Amniotic stem cell (primary cell): ENCODE measurements at places on chromosomes 4 and X.

DNA sequence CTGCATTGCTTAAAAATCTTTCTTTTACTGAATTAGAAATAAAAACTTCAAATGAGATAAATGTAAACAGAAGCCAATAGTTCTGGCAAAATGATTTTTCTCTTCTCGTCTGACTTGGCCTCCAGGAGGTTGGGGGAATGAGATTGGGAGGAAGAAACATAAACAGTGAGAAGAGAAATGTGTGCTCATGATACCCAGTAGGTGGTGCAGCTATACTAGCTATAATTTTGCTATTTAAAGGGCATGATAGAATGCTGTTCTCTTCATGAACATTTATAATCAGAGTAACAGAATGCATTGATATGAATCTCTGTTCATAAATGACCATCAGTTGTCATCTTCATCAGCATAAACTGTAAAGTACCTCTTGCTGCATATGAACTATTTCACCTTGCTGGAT lies 85.5 kb downstream of the TACR3 start:
- DNase-seq, result no peak

GRCh38 chrX:35351795-35352483 lies 409.3 kb downstream of the FAM47B start:
- DNase-seq, result no peak

- DNase-seq, result no peak
Measured at GRCh38 chr4:105179539-105180401, 33.1 kb downstream of the TET2 start.

DNA sequence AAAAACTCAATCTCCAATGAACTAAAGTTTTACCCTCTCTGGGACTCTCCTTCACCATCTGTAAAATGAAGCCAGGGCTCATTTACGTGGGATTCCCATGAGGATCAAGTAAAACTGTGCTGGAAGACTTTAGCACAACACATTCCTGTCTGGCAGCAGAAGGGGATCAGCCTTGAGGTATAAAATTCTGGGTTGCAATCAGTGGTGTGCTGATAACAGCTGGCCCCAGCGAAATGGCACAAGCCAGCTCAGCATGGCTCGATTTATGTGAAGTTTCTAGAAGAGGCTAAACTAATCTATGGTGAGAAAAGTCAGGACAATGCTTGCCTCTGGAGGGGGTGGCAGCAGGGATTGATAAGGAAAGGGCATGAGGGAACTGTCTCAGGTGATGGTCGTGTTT lies 28.4 kb downstream of the ZNF630 start:
- DNase-seq, result no peak

DNA sequence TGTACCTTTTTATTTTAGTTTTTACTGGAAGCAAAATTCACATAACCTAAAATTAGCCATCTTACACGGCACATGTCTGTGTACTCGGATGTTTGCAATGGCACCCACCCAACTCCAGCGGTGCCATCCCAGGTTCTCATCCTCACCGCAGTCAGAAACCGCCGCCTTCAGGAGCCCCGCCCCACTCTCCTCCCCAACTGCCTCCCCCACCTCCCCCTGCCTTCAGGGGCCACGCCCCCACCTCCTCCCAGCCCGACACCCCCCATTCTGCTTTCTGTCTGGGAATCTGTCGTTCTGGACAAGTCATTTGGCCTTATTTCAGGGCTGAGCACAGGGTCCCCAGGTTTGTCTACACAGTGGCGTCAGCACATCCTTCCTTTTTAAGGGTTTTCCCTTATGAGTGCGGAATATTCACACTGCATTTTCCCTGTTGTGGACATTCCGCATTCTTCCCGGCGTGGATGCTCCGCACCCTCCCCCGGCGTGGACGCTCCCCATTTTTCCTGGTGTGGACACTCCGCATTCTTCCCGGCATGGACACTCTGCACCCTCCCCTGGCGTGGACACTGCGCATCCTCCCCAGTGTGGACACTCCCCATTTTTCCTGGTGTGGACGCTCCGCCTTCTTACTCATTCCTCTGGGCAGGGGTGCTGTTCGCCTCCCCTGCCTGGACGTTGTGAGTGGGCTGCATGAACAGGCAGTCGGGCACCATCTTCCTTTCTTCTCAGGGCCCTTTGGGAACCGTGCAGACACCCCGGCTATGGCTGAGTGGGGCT lies 135.4 kb upstream of the NKX1-1 start:
- DNase-seq, result no peak

DNA sequence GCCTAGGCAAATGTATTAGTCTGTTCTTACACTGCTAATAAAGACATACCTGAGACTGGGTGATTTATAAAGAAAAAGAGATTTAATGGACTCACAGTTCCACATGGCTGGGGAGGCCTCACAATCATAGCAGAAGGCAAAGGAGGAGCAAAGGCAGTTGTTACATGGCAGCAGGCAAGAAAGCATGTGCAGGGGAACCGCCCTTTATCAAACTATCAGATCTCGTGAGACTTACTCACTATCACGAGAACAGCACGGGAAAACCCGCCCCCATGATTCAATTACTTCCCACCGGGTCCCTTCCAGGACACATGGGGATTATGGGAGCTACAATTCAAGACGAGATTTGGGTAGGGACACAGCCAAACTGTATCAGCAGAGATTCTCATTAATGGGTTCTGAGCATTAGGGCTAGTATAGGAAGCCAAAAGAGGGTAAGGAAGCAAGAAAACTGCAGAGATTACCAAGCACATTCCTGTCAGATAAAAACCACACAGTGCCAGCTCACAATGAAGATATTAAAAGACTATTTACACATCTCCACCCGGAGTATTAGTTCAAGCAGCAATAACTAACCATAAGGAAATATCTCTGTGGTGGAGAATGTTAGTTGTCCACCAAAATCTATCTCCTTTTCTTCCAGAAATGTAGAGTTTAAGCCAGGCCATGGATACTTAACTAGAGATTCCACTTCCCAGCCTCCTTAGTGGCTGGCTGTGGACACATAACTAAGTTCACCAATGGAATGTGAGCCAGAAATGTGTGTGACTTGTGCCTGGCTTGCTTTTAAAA lies 61.2 kb upstream of the HOPX start:
- no peak for DNase-seq

DNA sequence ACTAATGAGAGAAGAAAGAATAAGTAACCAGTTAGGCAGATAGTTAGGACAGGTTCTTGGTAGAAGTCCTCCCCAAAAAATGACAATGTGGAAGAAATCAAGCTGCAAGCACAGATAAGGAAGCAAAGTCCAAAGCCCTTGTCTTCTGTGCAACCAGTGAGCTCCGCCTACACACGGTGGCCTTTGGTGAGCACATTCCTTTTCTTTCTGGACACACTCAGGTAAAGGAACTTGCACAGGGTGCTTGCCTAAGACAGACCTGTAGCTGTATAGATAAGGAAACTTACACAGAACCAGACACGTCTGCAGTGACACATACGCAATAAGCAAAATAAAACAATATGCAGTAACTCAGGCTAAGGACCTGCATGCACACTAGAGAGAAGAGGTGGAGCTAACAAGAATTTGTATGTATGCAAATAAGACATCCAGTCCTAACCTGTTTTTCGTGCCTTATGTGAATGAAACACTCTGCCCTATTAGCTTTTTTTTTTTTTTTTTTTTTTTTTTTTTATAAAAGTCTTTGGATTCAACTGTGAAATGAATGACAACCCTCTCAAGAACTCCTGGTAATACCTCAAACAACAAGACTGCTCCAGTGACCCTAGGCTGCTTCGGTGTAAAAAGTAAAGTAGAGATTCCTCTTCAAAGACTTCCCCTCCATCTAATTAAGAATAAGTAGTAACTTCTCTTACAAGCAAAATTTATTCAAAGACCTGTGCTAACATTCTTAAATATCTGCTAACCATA lies 48.8 kb downstream of the UGT2B10 start:
- no peak for DNase-seq

DNA sequence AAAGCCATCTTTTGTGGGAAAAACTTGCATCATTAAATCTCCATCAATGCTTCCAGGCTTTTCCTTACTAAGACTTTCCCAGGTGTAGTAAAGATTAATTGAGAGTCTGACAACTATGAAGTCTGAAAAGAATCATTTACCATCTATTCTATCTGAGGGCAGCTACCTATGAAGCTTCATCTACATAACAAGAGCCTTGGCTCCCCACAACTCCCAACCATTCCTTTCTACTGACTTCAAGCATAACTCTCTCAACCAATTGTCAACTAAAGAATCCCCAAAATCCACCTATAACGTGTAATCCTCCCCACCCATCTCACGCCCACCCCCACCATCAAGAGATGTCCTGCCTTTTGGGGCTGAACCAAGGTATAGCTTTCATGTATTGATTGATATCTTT lies 101.5 kb upstream of the GABRA2 start:
- no peak for DNase-seq

DNA sequence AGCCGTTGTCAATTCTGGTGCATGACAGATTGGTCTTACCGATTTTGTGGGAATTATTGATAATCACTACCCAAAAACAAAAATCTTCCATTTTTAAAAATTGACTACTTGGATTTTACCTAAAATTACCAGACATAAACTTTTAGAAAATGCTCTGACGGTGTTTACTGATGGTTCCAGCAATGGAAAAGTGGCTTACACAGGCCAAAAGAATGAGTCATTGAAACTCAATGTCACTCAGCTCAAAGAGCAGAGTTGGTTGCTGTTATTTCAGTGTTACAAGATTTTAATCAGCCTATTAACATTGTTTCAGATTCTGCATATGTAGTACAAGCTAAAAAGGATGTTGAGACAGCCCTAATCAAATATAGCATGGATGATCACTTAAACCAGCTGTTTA lies 23.0 kb upstream of the UGT2B17 start:
- DNase-seq, result no peak

DNA sequence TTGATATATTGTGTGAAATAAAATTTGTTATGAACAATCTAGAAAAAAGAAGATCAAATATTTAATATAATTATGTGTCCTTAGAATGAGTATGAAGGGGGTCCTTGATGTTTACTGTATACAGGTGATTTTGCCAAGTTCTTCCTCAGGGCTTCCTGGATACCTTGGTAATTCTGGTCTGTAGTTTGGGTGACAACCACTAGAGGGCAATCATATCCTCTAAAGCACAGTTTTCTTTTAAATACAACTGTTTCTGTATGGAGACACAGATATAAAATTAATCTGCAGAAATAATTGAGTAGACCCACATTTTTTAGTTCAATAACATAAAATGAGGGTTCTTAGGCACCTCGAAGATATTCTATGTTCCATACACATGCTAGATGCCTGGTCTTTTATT lies 157.7 kb downstream of the SPANXN1 start:
- DNase-seq, result no peak

GRCh38 chrX:16838202-16839066 lies 31.7 kb downstream of the RBBP7 start:
- DNase-seq, result peak; percentile 34

DNA sequence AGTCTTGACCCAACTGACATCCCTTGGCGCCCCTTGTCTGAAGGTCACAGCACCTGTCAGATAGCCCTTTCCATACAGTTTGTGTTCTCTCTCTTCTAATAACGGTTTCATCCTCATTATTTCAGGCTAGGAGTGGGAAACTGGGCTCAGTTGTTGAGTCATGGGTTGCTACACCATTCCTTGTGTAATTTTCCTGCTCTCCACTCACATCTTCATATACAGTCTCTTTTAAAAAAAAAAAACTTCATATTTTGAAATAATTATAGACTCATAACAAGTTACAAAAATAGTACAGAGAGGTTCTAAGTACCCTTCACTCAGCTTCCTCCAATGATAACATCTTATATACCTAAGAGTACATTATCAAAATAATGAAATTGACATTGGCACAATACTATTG lies 60.2 kb upstream of the GRPR start:
- no peak for DNase-seq

DNA sequence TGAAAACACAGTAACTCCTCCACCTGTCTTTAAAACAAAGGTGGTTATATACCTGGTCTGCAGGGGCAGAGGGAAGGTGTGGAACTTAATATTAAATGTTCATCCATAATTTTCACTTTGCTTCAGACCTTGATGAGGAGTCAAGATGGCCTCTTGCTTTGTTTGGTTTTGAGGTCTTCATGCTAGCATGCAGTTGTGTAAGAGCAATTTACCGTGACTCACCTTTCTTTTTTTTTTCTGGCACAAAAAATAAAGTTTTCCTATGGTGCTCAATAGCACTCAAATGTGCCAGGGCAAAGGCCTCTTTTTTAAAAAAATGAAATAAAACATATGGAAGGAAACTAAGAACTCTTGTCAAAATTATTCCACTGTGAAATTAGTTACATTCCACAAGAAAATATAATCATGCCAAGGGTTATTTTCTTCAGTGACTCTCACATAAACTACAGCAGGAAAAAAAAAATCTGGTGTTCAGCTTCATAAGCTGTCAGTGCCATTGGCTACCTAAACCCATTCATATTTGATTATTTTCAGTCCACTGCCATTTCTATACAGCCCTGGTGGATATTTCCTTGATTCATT lies 128.2 kb downstream of the SLC7A11 start:
- DNase-seq, result no peak
